Lower leg skin (tissue), 4 donors: ENCODE measurements at places on chromosomes 5 and 9. TPM values are rescaled to one million over a fixed set of nuclear protein-coding genes. Genes with fewer than 3 reads are reported as not detected.

DNA sequence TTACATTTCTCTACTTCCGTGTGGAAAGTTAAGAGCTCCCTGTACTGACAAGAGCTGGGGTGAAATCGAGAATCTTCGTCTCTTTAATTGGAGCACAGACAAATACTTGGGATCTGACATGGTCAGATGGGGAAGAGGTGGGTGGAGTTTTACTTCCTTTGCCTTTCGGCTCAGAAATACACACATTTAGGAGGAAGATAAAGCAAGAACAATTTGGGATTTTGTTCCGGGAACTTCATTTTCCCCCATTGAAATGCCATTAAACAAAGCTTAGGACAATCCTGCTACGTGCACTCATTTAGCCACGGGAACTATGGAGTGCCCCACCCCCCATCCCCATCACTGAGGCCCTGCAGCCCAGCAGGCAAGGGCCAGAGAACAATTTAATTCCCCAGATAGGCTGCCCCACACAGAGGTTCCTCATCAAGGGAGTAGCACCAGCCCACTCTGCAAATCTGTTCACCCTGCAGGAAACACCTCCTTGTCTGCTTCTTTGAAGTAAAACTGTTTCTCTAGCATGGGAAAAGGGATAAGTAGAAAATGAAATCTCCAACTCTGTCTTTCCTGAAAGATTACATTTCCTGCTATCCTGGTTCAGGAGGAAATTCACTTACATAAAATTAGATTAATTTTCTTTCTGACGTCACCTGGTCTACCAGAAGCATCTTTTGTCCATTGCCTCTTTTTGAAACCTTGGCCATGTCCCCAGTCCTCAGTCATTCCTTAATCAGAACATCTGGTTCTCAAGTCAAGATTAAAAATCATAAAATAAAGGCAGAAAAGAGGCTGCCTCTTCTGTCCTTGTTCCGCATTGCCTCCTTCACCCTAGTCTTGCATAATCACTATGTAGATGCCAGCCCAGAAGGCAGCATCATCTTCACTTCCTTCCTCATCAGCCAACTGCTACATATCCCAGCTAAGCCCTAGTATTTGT lies 206.4 kb downstream of the ENC1 start:
- DNase-seq, result no peak

DNA sequence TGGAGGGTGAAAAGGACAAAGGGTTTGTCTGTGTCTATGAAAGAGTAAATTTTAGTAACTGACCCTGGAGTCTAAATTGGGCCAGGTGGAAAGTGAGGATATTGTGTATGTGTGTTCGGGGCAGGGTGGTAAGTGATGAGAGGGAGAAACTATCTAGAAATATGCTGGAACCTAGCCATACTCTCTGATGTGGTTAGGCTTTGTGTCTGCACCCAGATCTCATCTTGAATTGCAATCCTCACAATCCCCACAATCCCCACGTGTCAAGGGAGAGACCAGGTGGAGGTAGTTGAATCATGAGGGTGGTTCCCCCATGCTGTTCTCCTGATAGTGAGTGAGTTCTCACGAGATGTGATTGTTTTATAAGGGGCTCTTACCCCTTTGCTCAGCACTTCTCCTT lies 60.6 kb downstream of the COMMD10 start:
- no peak for DNase-seq

Gene ORM1
- total RNA-seq, result not detected

Gene CD72
- total RNA-seq, result 5.6 TPM

Gene LRRC26
- total RNA-seq, result 29.0 TPM

GRCh38 chr5:26572480-26572879 lies 465.9 kb downstream of the CDH9 start:
- no peak for DNase-seq

DNA sequence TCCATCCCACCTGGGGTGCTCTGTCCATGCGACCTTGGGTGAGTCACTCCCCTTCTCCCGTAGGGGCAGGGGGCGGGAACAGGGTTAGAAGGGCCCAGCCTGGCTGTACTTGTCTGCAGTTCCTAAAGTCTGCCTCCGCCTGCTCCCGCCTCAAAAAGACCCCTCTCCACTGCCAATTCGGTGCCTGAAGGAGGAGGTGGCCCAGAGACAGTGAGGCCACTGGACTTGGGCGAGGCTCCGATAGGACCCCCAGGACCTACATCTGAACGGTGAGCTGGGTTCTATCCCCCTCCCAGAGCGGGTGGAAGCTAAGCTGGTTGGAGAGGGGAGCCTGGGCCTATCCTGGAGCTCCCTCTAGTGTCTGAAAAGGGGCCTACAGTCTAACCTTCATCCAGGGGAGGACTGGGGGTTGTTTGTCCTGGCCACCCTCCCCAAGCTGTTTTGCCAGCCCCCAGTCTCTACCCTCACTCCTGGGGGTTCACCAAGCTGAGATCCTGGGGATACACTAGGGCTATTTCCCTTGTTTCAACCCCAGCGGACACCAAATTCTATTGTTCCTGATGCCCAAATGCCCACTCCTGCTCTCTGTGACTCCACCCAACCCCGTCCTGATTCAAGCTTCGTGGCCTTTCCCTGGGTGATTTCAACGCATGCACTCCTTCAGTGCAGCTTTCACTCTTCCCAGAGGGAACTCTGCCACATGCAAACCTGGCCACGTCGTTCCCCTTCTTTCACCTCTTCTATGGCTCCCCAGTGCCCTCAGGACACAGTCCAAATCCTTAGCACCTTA lies 6.1 kb upstream of the CRB2 start:
- DNase-seq, result peak; percentile 54

Gene SPINK14
- not detected for total RNA-seq

- no peak for DNase-seq
These were observed 32.8 kb upstream of the CCNB1 start for GRCh38 chr5:69134126-69134525.

GRCh38 chr5:149265597-149265996 lies 6.1 kb upstream of the AFAP1L1 start:
- no peak for DNase-seq

GRCh38 chr5:157745041-157745456 lies 1.5 kb downstream of the LSM11 start:
- DNase-seq, result no peak

Gene AFF4
- total RNA-seq, result 47.9 TPM

DNA sequence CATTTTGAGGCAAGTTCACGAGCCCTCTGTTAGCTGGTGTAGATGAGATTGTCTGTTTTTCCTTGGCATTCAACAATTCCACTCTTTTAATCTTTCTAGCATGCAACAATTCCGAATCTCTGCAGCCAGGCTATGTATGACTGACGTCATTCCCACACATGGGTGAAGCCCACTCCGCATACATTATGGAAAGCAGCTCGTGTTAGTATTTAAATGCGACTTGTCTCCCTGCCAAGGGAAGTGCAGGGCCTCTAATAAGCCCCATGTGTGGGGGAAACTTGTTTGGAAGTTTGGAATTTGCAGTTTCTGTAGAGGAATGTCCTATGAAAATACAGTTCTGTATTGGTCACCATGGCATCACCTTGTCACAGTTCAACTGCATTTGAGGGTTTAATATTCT lies 146.0 kb upstream of the FBXL7 start:
- DNase-seq, result no peak

DNA sequence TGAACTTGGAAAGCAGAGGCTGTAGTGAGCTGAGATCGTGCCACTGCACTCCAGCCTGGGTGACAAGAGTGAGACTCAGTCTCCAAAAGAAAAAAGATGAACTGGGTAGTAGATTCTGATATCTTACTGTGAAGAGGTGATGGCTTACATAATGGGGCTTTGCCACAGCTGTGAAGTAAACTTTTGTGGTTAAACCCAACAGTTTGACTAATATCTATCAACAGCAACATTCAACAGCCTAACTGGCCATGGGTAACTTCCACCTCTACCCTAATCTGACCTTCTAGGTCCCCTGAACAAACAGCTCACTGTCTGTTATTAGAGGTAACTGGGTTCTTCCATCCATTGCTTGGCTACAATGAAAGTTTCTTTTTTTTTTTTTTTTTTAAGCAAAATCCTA lies 52.1 kb downstream of the TLE1 start:
- no peak for DNase-seq

DNA sequence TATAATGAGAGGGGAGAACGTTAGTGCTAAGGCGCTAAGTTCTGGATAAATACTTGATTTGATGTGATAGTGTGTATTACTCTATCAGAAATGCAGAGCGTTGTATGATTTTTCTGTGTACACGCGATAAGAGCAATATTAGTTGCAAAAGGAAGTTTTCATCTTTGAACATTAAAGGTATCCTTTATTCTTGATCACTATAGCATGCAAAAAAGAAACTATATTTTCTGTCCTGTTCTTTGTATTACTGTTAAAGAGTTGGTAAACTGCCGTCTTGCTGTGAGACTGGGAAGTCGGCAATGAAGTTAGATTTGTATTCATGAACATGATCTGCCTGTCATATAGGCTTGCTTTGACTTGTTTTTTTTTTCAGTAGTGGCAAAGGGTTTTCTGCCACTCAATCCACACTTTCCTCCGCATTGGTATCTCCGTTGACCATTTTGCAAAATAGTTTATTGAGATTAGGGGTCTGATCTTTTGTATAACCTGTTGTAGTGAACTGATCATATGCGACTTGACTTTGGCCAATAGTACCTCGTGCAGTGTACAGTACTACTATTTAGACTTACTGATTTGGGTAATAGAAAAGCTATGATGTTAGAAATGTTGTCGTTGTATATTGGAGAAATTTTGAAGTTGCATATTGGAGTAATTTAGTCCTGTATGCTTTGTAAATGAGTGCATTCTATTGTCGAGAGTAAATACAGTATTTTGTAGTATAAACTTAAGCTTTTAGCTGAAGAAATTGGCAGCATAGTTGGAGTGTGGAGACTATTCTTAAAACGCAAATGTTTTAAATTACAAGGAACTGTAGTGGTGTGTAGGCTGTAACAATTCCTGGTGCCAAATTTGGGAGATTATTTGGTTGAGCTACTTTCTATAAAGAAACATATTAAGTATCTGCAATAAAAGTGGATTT lies 1.7 kb downstream of the DENND4C start:
- no peak for DNase-seq

Gene PCDHGB7
- 11.3 TPM for total RNA-seq

DNA sequence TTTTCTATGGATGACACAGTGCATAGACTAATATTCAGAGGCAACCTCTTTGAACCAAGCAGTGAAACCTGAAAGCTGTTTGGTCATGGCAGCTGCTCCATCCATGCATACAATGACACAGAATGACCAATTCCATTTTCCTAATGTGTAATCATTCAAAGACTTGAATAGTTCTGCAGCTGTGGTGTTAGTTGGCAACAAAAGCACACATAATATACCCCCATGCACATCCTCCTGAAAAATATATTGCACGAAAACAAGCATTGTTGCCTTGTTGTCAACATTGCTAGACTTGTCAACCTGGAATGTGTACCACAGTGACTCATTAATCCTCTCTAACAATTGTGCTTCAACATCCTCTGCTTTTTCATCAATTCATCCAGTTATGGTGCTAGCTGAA lies 71.0 kb upstream of the SEMA6A start:
- DNase-seq, result no peak

DNA sequence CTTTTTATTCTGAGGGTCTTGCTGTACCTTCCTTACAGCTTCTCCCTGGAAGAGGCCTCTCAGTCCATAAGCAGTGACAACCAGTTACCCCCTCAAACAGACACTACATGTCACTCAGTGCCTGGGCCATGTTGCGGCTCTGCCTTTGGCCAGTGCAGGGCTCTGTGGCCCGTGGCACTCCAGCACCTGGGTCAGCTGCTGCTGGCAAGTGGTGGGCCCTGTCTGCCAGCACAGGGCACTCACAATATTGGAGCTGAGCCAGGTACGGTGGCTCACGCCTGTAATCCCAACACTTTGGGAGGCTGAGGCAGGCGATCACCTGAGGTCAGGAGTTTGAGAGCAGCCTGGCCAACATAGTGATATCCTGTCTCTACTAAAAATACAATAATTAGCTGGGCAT lies 24.2 kb downstream of the DAP start:
- DNase-seq, result no peak

- DNase-seq, result no peak
These were observed 71.5 kb downstream of the FREM1 start for GRCh38 chr9:14838701-14839100.

Gene GCNT4
- 5.5 TPM for total RNA-seq

DNA sequence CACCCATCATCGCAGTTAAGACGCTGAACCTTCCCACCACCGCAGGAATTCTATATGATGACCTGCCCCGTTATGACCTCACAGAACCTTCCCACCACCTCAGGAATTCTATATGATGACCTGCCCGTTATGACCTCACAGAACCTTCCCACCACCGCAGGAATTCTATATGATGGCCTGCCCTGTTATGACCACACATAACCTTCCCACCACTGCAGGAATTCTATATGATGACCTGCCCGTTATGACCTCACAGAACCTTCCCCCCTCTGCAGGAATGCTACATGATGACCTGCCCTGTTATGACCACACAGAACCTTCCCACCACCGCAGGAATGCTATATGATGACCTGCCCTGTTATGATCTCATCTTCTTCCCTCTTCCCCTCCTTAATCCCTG lies 64.3 kb downstream of the IRX1 start:
- DNase-seq, result peak; percentile 67

Gene TOR1A
- total RNA-seq, result 44.7 TPM

Gene AQP7
- 2.7 TPM for total RNA-seq

DNA sequence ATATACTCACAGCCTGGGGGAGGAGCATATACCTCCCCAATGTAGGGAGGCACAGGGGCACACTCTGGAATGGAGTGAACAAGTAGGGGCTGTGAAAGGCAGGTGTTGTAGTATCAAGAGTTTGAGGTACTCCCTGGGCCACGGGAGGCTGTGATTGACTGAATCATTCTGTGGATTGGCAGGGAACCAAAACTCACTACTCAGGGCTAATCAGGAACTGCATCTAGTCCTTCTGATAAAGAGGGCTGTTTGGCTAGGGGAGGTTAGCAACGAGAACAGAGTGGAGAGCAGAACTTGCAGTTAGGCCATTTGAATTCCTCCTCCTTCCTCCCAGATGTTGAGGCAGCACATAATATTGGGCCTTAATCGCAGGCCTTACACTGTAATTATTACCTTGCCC lies 369.2 kb upstream of the MPDZ start:
- no peak for DNase-seq

- DNase-seq, result no peak
These were observed 244.7 kb downstream of the BNC2 start for GRCh38 chr9:16625811-16626210.

Gene GOLGA1
- total RNA-seq, result 17.8 TPM

DNA sequence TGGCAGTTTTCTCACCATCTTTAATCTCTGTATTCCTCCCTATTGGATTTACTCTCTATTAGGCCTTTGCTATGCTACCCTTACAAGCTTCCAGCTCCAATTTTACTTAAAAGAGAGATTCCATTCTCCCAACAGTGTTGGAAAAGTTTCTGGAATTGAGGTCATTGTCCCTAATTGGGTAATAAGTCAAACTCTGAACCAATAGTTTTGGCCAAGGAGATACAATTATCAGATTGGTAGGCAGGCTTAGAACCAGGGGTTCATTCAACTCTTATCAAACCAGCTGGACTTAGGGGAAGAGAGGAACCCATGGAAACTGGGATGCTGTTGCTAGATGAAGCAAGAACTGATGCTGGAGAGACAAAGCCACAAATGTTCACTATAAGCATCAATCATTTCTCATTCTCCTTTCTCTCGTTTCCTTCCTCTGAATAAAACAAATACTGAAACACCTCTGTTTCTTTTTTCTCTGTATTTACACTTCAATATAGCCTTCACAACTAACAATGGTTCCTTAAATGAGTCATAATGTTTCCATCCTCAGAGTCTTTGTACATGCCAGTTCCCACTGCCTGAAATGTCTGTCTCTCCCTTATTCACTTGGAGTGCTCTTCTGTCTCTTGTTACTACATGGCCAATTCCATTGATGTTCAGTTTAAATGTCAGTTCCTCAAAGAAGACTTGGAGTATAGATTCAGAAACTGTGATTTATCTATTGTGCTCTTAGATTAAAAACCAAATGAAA lies 587.3 kb downstream of the GABRG2 start:
- DNase-seq, result no peak
